ENCODE measurements at places on chromosomes 6 and 20.

DNA sequence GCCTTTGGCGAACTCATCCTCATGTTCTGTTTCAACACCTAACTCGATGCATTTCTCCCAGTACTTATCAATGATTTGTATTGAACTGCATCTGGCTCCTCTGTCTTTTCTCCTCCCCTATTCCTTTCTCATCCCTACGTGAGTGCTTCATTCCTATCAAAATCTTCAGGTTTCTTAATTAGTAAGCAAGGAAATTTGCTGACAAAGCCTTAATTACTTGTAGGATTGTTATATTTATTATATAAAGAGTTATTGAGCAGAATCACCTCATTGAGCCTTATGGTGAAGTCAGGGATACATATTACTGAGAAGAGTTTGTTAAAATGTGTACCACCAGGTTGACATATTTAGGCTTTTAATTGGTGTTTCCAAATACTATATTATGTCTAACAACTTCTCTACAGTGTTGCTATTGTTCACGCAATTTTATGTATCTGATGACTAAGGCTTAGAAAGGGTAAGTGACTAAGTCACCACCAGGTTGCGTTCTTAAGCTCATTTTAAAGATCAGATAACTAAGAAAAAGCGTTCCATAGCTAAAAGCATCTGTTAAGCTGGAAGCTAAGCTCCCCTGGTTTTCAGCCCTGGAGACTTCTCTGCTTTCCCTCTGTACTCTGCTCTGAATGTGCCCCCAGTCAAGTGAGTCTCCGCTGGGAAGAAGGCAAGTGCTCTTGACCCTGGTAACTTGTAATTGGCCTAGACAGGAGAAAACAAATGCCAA is 18.9 kb downstream of the SCGN start:
- DNase-seq, result no peak

DNA sequence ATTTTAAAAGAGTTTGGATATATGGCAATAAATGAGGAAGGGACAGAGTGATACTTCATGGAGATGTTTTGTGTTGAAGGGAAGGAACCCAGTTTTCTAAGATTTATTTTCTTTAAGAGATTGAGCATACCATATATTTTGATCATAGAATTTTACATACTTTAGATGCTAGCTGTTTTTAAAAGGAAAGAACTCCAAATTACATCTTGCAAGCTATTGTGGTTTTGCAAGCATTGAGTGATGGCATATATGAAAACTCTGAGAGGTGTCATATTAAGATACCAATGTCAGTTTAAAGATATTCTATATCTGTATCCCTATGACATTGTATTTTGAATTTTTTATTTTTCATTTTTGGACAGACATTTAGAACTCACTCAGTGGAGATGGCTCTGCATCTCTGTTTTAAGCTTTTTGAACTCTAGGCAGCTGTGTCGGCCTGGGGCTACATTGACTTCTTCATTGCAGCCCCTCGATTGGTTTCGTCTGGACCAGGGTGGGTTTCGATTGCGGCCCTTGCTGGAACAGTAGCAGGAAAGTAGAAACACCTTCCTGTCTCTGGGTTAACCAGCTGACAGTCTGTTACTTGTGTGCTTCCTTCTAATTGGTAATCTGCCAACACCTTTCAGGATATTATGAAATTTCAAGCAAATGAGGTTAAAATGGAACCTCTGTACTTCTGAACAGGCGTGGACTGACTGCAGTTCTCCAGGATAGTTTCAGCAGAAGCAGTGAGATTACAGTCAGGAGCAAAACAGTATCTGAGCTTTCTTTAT is 14.0 kb downstream of the IGF2R start:
- no peak for DNase-seq

DNA sequence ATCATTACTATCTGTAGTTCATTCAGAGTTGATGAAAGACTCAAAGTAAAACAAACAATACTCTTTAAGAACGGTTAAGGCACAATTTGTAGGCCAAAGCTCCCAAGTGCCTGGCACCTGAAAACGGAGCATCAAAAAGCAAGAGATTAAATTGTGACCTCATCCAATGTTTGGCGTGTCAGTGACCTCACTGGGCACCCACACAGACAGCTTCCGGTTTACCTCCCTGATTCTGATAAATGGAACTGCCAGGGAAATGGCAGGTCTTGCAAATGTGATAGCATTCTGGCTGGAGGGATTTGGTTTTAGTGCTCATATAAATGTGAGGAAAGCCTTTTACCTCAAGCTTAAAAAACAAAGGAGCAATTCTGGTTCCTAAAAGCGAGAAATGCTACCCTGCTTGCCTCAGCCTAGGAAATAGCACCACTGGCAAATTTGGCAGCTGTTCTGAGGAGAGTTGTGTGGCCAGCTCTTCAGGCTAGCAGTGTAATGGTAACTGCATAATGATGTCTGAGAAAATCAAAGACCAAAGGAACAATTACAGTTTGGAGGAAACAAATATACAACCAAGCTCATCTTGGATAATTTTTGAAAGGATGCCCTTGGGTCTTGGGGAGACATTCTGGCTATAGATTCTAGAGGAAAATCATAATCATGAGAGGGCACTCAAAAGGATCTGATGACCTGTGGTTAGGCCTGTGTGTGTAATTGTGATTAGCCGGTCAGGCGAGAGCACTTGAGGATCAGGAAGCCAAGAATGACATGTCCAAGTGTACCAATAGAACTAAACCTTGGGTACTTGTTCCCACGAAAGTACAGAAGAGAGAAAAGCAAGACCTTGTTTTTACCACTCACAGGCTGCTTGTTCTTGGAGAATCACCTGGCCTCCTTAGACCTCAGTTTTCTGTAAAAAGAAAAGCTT is 174.3 kb downstream of the TFAP2B start:
- DNase-seq, result no peak

DNA sequence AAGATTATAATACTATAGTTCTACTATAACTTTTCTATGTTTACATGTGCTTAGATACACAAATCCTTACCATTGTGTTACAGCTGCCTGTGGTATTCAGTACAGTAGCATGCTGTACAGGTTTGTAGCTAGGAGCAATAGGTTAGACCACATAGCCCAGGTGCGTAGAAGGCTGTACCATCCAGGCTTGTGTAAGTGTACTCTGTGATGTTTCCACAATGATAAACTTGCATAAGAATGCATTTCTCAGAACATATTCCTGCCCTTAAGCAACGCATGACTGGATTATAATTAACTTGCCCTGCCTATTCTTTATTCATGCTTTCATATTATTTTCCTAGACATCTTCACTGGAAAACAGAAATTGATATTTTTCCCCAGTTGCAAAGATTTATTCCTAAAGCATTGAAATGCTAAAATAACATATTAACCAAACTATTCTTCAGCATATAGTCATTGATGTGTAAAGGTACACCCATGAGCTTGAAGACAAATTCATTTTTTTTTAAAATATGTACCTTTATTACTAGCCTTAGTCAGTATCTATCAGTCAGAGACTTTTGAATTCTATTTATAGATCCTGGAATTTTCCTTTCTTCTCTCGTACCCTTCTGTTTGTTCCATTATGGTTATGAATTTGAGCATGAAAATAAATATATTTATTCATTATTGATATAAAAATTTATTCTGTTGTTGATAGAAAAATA is 7.2 kb upstream of the CTAGE9 start:
- DNase-seq, result no peak

- no peak for DNase-seq
Observed at GRCh38 chr6:154404791-154405400, 48.3 kb upstream of the IPCEF1 start.

DNA sequence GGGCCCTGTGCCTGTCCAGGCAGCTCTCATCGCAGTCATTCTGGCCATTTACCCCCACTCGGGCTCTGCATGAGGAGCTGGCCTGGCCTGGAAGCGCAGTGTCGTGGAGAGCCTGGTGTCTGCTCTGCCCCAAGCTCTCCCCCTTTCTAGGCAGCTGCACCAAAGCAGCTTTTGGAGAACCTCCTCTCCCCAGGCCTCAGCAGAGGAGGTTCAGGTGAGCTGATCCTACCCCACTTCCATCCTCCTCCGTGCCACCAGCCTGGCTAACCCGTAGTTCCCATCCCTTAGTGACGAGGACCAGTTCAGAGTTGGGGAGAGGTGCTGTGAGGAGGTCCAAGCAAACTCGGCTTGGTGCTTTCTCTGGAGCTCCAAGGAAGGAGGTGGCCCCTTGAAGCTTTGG is 30.5 kb upstream of the PHACTR3 start:
- DNase-seq, result no peak

All from CD4-positive, alpha-beta T cell (primary cell).